ENCODE measurements at places on chromosomes 13 and 19.

DNA sequence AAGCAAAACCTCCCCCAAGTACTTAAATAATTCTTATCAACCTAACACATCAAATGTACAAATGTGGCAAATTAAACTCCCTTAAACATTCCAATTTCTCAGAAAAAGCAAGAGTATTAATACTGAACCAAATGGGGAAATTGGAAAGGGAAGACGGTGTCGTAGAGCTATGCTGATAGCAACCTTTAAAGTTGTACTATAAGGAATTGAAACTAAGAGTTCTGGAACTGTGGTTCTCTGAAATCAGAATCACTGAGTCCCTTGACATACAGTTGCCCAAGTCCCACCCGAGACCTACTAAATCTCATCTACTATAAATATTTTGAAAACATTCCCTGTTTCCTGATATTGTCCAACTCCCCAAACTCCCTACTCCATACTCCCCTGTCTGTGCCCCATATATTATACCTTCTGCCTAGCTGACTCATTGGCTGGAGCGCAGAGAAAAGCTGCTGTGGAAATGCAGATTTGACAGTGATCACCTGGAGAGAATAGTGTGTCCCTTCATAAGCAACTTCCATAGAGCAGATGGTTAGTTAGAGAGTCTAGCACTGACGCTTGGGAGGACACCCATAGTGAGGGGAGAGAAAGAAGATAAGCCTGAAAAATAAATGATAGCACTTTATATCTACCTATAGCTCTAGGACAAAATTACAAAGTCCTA is 51.4 kb upstream of the ITM2B start:
- no peak for DNase-seq

- DNase-seq = no peak
These were observed 1.4 kb downstream of the RASA3 start for GRCh38 chr13:114130837-114131582.

- no peak for DNase-seq
These were observed 11.5 kb upstream of the WBP4 start for GRCh38 chr13:41049480-41050440.

GRCh38 chr13:23620613-23621315 is 50.6 kb downstream of the TNFRSF19 start:
- DNase-seq = no peak

- no peak for DNase-seq
These were observed 55.8 kb downstream of the ZNF93 start for GRCh38 chr19:19956434-19957075.

- DNase-seq = no peak
These were observed 9.0 kb downstream of the LSM14A start for GRCh38 chr19:34181111-34181864.

- no peak for DNase-seq
These were observed 13.1 kb downstream of the LRCH1 start for GRCh38 chr13:46565808-46566750.

Data from AG09309 (cell line).